Globus pallidus (tissue), 1 donor: ENCODE measurements at places on chromosomes 13 and 19.

DNA sequence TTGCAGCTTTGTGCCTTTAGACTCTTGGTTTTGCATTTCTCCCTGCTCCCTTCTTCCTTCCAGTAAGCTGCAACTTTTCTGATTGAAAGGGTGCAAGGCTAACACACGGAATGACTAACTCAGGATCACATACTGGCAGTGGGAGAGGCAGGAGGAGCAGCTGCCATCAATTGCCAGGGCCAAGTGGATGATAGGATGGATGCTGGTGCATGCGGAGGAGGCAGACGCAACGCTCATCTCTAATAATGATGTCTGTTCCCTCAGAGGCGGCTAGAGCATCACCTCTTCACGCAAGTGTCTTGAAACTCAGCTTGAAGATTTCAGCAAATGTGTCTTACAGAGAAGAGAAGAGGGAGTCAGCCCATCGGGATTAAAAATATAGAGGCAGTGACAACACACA, 49.5 kb upstream of the TPM4 start:
- DNase-seq = no peak

DNA sequence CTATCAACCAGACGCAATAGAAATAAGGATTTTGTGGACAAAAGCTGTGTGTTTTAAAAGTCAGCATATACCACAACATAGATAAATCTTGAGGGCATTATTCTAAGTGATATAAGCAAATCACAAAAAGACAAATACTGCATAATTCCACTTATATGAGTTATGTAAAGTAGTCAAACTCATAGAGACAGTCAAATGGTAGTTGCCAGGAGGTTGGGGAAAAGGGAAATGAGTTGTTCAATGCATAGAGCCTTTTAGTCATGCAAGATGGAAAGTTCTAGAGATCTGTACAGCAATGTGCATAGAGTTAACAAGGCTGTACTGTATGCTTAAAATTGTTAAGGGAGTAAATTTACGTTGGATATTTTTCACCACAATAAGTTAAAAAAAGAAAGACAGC, 244.7 kb downstream of the DCT start:
- no peak for DNase-seq

DNA sequence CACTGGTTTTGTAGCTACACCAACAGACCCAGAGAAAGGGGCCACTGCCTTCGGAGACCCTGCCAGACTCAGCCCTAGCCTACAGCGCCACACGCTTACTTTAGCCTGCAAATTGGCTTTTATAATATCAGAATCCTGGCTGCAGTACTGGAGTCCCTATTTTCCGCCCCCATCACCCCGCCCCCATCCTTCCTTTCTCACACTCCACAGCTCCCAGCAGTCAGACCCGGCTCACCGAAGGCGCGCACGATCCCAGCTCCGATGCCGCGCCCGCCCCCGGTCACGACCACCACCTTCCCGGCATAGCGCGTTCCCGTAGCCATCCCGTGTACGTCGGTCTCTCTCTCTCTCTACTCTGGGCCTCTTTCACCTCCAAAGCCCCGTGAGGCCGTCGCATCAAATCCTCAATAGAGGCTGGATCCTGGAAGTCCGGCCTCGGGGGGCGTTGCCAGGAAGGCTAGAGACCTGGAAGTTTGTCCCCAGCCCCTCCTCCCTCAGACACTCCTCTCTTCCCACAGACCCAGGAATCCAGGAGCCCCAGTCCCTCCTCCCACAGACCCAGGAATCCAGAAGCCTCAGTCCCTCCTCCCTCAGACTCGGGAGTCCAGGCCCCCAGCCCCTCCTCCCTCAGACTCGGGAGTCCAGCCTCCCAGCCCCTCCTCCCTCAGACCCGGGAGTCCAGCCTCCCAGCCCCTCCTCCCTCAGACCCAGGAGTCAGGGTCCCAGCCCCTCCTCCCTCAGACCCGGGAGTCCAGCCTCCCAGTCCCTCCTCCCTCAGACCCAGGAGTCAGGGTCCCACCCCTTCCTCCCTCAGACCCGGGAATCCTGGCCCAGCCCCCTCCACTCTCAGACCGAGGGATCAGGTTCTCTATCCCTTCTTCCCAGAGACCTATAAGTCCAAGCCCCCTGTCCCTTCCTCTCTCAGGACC, at the start of gene HSD17B14:
Gene HSD17B14, minus strand, starts transcription at position 403 of the 929 bp plus-strand sequence. Its CDS starts 80 bp downstream, at position 323.
- peak; percentile 55 for DNase-seq

- DNase-seq = no peak
These were observed 14.0 kb upstream of the KPTN start for GRCh38 chr19:47497821-47498520.

DNA sequence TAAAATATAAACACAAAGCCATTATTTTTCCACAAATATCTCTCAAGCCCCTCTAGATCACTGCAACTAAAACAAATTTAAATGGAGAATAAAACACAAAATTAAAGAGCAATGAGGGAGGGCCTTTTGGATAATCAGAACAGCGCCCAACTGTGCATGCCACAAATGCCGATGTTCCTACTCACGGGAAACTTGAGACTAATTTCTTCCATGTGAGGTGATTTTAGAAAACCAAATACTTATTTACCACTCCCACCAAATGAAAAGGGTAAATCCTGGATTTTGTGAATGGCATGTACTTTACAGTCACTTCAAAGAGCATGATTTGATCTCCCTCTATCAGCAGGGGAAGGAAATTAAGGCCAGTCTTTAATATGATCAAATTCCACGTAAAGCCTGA, 74.8 kb downstream of the SLC7A1 start:
- DNase-seq = no peak

- no peak for DNase-seq
These were observed 7.9 kb downstream of the GIPC3 start for GRCh38 chr19:3593156-3593555.

- DNase-seq = no peak
These were observed 4.2 kb downstream of the WDFY2 start for GRCh38 chr13:51588406-51588949.

- DNase-seq = no peak
These were observed 13.6 kb downstream of the CFD start for GRCh38 chr19:873084-873483.

DNA sequence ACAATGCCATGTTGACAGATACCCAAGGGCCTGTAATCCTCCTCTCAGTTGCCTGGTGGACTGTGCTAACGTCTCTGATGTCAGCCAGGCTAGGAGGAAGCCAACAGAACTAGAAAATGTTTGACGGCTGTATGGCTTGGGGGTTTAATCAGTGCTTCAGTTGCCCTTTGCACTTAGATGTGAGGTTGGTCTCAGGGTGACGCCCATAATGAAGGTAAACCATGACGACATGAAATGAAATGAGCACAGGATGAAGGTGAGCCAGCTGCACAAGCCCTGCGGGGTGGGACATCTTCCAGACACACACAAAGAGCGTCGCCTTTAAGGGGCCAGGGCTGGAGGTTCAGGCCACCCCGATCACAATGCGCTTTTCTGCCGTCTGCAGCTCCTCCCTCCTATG, 127.2 kb downstream of the CRYL1 start:
- no peak for DNase-seq
